ENCODE measurements at places on chromosomes 2 and 18.

DNA sequence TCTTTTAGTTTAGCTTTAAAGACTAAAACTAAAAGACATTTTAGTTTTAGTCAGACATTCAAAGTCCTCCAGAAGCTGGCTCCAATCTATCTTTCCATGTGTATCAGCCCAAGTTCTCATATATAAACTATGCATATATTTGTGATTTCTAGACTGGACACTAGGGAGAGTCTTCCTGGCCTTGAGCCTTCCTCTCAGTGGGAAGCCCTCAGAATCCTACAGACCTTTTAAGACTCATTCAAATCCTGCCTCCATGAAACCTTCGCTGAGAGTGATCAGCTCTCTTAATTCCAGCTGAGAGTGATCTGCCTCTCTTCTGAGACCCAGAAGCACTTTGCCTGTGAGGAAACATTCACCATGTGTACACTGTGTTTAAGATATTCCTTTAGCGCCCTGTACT, 452.7 kb downstream of the TGIF1 start:
- DNase-seq, result no peak

- DNase-seq, result peak; percentile 45
These were observed 11.4 kb downstream of the ID2 start for GRCh38 chr2:8693157-8693821.

DNA sequence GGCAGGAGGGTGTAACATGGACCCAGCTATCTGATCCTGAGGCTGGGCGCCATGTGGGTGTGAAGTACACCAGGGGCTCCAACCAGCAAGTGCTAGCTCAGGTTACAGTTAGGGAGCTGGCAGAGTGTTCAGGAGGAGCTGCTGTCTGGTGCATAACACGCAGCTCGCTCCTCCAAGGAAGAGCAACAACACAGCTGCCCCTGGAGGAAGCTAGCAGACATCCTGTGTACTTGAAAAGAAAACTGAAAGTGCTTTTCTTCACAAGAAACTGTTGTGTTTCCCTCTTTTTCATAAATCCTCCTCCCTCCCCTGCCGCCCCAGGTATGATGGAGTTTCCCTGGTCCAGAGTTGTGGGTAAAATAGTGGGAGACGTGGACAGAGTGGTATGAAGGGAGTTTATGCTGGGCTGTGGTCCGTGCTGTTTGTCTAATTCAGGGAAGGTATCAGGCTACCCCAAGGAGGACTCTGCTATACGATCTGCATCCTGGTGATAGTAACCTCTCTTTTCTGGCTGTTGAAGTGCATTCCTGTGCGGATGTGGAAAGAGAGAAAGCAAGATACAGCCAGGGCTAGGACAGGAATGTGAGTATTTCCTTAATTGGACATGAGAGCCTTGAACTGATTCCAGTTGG, 6.1 kb upstream of the LBH start:
- DNase-seq, result peak; percentile 85

DNA sequence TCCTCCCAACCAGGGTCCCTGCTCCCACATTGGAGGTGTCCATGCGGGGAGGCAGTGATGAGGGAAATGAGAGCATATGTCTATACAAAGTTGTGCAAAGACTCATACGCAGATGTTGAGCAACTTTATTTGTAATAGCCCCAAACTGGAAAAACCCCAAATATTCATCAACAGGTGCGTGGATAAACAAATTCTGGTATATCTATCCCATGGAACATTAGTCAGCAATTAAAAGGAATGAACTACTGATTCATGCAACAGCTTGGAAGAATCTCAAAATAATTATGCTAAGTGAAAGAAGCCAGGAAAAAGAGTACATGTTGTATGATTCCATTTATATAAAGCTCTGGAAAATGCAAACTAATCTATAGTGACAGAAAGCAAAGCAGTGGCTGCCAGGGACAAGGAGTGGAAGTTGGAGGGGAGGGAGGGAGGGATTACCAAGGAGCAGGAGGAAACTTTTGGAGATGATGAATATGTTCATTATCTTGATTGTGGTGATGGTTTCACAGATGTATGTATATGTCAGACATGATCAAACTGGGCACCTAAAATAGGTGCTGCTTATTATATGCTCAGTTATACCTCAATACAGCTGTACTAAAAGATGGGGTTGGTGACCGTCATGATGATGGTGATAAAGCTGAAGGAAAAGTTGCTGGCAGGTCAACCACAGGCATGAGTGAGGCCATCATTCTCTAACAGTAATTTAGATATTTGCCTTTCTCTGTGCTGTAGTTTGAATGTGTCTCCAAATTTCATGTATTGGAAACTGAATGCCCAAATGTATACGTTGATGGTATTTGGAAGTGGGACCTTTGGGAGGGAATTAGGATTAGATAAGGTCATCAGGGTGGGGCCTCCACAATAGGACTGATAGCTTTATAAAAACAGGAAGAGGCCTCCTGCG, 270.9 kb downstream of the CYP26B1 start:
- DNase-seq, result no peak

- no peak for DNase-seq
These were observed 50.3 kb upstream of the APCDD1 start for GRCh38 chr18:10404168-10404567.

GRCh38 chr2:59167514-59167913, 926.4 kb upstream of the FANCL start:
- DNase-seq, result no peak

GRCh38 chr18:23539296-23539695, 36.0 kb downstream of the RMC1 start:
- no peak for DNase-seq

- DNase-seq, result no peak
These were observed 779 bp downstream of the DGKD start for GRCh38 chr2:233354971-233355574.

- no peak for DNase-seq
These were observed 23.6 kb upstream of the MRPL33 start for GRCh38 chr2:27747827-27748352.

GRCh38 chr2:133927894-133928293, 326.0 kb upstream of the MGAT5 start:
- DNase-seq, result no peak

GRCh38 chr2:102258386-102259074, 52.8 kb upstream of the IL1RL1 start:
- peak; percentile 64 for DNase-seq

DNA sequence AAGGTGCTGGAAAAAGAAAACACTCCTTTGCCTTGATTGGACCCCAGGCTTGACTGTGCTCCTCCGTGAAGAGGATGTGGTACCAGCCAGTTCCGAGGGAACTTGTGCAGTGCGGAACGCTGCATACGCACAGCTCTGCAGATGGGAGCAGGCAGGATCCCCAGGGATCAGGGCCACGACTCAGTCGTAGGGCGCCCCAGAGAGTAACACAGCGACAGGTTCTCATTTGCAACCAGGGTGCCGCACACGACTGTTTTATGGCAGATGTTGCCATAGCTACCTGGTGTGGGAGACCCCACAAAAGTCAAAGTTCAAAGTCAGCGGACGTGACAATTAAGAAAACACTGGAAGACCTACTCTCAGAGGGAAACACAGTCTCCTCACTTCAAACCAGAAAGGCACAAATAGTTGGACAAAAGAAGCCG, 779 bp downstream of the MALL start:
- DNase-seq, result no peak

DNA sequence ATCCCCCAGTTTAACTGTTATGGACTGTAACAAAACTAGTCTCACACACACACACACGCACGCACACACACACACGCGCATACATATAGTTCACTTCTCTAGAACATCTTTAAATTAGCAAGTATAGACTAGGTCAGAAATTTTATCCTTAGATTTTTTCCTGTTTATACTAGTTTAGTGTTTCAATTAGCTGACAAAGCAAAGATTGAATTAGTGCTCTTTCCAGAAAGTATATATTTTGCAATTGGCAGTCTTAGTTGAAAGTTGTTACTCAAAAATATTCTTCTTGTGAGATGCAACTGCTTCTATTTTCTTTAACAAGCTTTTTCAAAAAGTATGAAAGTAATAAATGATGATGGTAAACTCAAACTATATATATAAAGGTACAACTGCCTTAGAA, 22.5 kb downstream of the PLEKHA3 start:
- no peak for DNase-seq

DNA sequence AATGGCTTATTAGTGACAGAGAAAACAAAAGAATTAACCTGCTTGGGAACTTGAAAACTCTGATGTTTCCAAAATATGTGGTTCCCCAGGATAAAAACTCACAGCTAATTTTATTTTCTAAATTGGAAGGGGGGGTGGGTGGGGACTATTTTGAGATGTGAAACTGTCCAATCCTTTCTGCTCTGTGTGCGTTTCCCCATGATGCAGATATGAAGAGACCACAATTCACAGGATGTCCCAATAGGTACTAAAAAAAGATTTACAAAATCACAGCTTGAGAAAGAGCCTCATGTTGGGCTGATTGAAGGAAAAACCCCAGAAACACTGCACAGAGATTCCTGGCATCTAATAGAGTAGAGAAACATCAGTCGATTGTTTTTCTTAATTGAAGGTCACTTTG, 273.2 kb downstream of the ARHGAP15 start:
- DNase-seq, result no peak

- peak; percentile 30 for DNase-seq
These were observed 1.4 kb downstream of the SMC6 start for GRCh38 chr2:17752246-17752645.

DNA sequence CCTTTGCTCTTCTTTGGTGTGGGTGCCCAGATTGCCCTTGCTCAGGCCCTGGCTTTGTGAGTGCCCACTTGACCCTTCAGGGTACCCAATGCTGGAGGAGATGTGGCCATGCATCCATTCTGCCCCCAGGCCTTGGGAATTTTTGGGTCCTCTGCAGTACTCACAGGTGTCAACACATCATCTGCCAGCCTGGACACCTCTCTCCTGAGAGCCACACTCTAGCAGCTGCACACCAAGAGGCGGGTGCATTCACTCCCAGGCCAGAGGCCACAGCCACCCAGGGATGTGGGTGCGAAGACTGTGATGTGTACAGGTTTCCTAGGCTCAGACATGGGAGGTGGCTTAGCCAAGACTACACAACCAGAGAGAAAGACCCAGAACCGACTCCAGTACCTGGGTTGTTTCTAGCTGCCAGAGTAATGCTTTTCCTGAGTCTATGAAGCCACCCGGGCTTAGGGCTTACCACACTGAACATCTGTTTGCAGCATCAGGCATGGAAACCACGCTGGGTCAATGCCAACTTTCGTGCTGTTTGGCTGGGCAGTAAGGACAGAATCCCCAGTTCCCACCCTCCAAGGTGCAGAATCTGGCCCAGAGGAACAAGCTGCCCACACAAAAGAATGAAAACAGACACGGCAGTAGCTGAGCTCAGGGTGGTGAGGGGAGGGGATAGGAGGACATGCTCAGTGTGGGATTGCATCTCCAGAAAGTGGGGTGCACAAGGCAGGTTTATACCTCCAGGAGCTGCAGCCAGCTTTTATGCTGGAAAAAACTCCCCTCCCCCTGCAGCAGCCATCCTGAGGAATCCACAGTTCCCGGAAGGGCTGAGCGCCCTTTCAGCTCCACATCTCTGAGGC, 40.1 kb downstream of the KCNF1 start:
- DNase-seq, result no peak

DNA sequence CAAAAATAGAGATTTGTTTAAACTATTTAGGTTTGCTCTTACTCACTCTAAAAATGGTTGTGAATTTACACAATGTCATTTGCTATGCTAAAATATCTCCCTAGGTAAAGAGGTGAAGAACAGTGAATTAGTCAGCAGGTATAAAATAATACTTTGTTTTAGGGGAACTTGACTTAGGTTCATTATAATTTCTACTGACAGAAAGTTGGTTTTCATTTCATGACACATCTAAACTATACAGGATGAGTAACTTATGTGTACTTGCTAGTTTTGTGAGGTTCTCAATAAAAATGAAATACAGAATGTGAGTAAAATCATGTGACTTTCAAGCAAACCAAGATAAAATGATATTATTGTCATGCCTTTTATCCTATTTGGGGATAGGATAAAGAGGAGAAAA, 66.0 kb downstream of the DIS3L2 start:
- DNase-seq, result no peak

DNA sequence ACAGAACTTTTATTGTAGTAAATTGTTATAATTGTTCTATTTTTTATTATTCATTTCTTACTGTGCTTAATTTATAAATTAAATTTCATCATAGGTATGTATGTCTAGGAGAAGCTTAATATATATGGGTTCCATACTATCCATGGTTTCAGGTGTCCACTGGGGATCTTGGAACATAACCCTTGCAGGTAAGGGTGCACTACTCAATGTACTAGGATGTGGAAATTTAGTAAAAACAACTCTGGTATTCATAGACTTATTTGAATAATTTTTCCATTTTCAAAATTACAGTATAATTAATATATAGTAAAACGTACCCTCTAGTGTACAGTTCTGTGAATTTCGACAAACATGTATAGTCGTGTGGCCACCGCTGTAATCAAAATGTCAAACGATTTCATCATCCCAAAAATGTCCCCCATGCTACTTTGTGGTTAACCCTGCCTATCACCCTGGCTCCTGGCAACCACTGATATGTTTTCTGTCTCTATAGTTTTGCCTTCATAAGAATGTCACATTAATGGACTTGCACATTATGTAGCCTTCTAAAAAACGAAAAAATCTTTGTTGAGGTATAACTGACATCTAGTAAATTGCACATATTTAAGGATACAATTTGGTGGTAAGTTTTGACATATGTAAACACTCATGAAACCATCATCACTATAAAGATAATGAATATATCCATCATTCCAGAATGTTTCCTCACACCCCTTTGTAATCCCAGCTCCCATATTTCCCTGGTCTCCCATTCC, 45.7 kb downstream of the ARL5A start:
- peak; percentile 96 for DNase-seq

GRCh38 chr2:240033330-240033678, 3.1 kb upstream of the OR6B2 start:
- no peak for DNase-seq

- DNase-seq, result no peak
These were observed 248.5 kb downstream of the TPGS2 start for GRCh38 chr18:36580266-36580665.

DNA sequence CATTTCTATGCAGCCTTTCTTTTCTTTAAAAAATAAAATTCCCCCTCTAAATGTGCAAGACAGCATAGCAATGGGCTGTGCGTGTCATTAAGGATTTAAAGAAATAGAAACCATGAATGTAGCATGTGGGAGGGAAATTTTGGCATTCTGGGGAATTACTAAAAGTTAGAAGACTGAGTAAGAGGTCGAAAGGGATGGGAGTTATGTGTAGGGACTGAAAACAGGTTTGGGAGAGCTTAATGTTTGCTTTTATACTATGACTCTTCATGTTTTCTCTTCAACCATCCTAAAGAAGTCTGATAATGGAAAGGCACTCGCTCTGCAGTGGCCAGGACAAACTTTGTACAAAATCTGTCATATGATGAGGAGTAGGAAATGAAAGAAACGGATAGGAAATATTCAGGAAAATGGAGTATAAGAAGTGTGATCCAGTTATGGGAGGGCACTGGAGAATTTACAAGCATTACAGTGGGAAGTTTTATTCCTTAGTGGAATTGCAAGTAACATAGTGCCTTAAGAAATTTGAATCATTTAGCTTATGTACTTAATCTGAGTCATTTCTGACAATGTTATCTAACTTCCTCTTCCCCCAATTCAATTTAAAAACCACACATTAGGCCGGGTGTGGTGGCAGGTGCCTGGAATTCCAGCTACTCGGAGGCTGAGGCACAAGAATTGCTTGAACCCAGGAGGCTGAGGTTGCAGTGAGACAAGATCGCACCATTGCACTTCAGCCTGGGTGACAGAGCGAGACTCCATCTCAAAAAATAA, 20.6 kb downstream of the TMEM87B start:
- DNase-seq, result peak; percentile 15

GRCh38 chr2:236107536-236107935, 60.6 kb downstream of the GBX2 start:
- no peak for DNase-seq
